NCI-H187 treated with DMSO at 0.1 percent for 48 hours (cell line): ENCODE measurements at places on chromosomes 11 and 22.

- no peak for DNase-seq
These were observed 34.6 kb downstream of the CYTH4 start for GRCh38 chr22:37316875-37317371.

GRCh38 chr11:85826116-85826855 is 15.3 kb upstream of the SYTL2 start:
- DNase-seq = no peak

GRCh38 chr11:86459682-86460460 is 85.2 kb downstream of the CCDC81 start:
- no peak for DNase-seq

- no peak for DNase-seq
These were observed 99.8 kb upstream of the OR9G4 start for GRCh38 chr11:56848141-56848809.
